Tibial nerve (tissue), 4 donors: ENCODE measurements at places on chromosomes 11 and 22.

GRCh38 chr11:71566081-71566620 lies 788 bp downstream of the KRTAP5-10 start:
- DNase-seq = no peak

- no peak for DNase-seq
Observed at GRCh38 chr11:101296896-101297295, 167.3 kb upstream of the PGR start.

GRCh38 chr11:39675171-39675570 lies 1784.3 kb downstream of the LRRC4C start:
- DNase-seq = no peak

GRCh38 chr11:73325036-73325981 lies 17.2 kb downstream of the ARHGEF17 start:
- DNase-seq = no peak

DNA sequence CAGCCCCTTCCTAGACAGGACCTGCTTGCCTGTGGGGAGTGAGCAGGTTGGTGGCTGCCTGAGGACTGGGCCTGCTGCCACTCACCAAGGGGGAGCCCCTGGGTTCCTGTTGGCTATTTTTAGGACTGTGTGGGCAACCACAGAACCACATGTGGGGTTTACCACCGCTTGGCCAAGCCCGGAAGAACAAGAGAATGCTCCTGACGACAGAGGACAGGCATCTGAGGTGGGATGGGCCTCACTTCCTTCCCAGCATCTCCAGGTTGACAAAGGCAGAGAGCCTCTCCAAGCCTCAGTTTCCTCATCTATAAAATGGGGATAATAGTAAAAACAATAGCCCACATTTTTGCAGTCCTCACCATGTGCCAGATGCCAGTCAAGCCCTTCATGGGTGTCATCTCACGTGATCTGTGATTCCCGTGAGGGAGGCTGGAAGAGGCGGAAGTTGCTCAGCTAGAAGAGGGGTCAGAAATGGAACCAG lies 43.6 kb downstream of the LRRC32 start:
- no peak for DNase-seq

DNA sequence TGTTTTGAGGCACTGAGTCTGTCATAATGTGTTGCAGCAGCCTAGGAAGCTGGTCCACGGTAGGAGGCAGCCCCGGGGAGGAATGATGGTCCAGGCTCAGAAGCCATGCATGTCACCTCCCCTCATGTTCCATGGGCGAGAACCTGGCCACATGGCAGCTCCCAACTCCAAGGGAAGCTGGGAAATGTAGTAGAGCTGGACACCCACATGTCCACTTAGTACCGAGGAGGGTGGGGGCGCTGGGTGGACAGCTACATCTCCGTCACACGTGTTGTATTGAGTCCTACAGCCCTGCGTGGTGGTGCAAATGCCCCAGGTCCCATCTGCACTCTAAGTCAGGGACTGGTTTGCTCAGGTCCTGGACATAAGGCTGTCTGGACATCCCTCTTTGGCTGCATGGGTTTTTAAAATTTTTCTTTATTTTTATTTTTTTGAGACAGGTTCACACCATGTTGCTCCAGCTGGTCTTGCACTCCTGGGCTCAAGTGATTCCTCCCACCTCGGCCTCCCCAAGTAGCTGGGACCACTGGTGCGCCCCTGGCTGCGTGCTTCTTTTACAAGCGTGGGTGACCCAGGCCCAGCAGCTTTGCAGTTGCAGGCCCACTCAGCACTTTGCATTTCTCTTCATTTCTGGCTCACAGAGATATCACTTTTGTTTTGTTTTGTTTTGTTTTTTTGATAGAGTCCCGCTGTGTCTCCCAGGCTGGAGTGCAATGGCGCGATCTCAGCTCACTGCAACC lies 3.9 kb upstream of the CTTN start:
- no peak for DNase-seq

- no peak for DNase-seq
Observed at GRCh38 chr22:23511627-23512347, 68.3 kb downstream of the IGLL1 start.

- peak; percentile 72 for DNase-seq
Observed at GRCh38 chr11:69010964-69011623, 2.0 kb downstream of the MRGPRF start.

GRCh38 chr22:32531931-32532819 lies 57.6 kb downstream of the FBXO7 start:
- DNase-seq = peak; percentile 86

GRCh38 chr22:44335903-44336803 lies 23.4 kb upstream of the SHISAL1 start:
- no peak for DNase-seq

DNA sequence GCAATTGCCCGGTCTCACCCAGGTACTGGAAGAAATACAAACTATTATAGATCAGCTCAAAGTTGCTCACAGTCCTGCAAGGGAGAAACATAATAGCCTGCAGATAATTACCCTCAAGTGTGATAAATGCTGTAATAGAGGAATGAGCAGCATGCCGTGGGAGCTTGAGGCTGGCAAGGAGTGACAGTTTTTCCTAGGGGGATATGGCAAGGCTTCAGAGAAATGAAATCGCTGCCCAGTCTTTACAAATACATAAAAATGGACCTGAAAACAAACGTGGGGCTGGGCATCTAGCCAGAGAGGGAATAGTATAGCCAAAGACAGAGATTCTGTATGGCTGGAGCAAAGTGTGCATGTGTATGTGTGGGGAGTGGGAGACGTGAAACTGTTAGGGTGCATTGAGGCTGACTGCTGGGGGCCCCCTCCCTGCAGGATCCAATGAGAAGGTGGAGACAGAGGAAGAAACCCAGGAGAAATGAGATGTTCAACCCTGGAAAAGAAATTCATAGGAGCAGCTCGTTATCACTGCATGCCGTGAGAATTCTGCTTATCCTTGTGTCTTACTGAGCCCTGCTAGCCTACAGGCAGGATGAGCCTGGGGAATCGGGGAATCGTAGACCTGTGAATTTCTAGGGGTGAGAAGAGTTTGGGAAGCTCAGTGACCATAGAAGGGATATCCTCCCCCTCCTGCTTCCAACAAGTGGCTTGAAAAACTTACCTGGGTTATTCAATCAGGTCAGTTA lies 167.0 kb downstream of the LDLRAD3 start:
- no peak for DNase-seq

DNA sequence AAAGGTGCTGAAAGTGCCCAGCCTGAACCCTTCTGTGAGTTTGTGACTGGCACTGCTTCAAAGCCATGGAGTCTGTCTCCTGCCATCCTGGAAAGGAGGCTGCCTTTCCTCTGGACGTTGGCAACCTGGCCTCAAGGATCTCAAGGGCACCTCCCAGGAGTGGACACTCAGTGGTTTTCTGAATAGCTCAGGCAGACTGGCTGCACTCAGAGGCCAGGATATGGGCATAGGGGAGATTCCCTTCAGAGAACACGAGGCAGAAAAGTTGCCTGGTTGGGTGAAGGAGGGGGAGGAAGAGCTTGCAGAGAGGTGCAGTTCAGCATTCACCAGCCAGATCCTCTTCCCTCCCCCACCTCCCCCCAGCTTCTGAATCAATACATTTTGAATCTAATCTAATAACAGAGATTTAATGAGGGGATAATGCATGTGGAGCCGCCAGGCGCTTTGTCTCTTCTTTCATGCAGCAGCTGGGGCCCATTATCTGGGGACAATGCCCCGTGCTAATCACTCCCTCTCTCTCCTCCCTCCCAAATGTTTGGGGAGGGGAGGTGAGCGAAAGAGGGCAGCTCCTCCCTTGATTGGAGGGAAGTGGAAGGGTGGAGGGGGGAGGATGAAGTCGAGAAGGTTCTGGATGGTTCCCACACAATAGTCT lies 17.7 kb downstream of the HTR3A start:
- no peak for DNase-seq

DNA sequence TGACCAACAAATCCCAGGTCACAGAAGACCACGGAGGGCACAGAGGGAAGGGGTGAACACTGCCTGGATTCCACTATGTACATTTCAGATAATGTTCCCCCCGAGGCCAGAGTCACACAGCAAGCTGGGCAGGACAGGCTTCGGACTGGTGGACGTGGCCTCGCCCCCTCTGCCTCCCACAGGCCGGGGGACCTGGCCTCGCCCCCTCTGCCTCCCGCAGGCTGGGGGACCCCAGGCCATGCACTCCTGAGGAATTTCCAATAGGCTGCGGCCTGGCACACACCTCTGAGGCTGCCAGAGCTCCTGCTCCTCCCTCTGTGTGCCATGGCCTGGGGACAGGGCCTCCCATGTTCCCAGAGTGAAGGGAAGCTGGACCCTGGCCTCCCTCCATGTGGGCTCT lies 1352.8 kb downstream of the BRD1 start:
- DNase-seq = no peak

DNA sequence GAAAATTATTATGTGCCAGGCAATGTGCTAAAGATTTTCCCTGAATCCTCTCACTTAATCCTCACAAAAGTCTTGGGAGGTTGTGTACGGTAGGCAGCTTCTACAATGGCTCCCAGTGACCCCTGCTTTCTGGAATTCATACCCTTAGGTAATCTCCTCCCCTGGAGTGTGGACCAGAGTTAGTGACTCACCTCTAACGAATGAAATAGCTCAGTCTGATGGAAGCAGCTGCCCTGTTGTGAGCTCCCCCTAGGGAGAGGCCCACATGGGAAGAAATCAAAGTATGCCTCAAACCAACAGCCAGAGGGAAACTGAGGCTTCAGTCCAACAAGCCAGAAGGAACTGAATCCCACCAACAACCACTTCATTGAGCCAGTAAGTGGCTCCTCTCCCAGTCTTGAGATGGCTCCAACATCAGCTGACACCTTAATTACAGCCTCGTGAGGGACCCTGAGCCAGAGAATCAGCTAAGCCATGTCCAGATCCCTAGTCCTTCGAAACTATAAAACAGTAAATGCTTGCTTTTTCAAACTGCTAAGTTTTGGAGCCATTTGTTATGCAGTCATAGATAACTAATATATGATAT lies 98.9 kb upstream of the ISX start:
- no peak for DNase-seq

GRCh38 chr11:71240865-71241691 lies 11.3 kb downstream of the SHANK2 start:
- DNase-seq = peak; percentile 24

DNA sequence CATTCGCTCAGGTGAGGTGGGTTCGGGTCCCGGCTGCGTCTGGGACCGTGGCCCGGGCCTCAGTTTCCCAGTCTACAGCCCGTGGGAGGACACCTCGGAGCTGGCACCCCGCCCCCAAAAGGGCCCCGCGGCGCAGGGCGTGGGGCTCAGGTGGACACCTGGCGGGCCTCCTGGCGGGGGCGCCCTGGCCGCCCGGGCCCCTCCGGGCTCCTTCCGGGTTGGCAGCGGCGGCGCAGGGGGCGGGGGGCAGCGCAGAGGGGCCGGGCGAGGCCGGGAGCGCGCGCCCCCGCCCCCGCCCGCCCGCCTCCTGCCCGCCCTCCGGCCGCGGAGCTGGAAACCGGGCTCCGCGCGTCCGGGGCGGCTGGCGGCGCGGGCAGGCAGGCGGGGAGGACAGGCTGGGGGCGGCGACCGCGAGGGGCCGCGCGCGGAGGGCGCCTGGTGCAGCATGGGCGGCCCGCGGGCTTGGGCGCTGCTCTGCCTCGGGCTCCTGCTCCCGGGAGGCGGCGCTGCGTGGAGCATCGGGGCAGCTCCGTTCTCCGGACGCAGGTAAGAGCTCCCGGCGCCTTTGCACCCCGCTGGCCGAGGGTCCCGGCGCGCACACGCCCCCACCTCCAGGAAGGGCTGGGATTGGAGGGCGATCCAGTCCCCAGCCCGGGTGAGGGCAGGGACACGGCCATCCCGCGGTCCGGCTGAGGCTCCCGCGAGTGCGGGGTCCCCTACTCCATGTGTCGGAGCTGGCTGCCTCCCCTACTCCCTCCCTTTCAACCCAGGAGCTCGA lies at the start of gene EMID1:
Gene EMID1 (plus strand): TSS at position 303 of the 778 bp plus-strand sequence. CDS start 143 bp downstream, at position 446.
- DNase-seq = no peak

DNA sequence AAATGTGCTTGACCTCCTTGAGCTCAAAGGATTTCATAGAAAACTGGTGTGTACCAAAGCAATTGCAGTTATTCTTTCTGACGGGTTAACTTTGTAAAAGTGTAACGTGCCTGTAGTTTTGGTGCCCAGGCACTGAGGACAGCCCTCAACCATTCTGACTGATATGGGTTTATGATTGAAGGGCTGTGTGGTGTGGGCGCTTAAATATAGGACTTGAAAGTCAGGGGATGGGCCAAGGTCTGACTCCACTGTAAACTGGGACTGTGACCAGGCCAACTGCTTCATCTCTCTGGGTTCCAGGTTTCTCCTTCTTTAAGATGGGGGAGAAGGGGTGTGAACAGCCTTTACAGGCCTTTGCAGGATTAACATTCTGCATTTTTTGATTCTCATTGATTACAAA lies 191.1 kb upstream of the ARHGAP20 start:
- no peak for DNase-seq

DNA sequence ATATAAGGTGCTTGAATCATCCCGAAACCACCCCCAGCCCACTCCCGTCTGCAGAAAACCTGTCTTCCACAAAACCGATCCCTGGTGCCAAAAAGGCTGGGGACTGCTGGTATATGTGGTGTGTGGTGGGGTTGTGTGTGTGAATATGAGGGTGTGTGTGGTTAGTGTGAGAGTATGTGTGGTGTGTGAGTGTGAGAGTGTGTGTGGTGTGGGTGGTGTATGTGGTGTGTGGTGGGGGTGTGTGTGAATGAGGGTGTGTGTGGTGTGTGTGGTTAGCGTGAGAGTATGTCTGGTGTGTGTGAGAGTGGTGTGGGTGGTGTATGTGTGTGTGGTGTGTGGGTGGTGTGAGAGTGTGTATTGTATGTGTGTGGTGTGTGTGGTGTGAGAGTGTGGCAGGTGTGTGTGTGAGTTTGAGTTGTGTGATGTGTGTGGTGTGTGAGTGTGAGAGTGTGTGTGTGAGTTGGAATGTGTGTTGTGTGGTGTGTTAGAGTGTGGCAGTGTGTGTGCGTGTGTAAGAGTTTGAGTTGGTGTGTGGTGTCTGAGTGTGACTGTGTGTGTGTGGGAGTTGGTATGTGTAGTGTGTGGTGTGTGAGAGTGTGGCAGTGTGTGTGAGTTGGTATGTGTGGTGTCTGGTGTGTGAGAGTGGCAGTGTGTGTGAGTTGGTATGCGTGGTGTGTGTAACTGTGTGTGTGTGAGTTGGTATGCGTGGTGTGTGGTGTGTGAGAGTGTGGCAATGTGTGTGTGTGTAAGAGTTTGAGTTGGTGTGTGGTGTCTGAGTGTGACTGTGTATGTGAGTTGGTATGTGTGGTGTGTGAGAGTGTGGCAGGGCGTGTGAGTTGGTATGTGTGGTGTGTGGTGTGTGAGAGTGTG lies 6.5 kb downstream of the UPK3A start:
- DNase-seq = no peak

DNA sequence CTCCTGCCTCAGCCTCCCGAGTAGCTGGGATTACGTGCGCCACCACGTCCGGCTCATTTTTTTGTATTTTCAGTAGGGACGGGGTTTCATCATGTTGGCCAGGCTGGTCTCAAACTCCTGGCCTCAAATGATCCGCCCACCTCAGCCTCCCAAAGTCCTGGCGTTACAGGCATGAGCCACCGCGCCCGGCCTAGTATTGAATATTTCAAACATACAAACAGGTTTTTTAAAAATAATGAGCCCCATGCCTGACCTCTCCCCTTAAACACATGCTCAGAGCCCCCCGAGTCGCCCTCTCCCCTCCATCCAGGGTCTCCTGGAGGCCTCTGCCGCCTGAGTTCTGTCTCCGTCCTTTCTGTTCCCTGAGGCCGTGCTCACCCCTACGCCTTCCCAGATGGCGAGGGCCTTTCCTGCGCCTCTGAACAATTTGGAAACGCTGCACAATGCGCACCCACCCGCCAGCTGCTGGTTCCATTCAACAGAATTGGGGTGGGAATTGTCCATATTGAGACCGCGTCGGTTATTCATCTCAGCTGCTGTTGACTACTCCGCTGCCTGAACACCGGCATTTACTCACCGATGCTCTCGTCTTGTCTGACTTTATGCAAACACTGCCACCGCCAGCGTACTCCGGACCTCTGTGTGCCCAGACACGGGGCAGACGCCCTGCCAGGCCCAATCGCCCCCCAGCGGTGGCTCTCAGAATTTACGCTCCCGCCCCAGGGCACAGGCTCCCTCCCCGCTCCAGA lies 13.6 kb upstream of the RNH1 start:
- DNase-seq = no peak
